ENCODE measurements at places on chromosomes 1 and 21.

GRCh38 chr1:21139601-21140000, 37.1 kb downstream of the EIF4G3 start:
- no peak for DNase-seq

DNA sequence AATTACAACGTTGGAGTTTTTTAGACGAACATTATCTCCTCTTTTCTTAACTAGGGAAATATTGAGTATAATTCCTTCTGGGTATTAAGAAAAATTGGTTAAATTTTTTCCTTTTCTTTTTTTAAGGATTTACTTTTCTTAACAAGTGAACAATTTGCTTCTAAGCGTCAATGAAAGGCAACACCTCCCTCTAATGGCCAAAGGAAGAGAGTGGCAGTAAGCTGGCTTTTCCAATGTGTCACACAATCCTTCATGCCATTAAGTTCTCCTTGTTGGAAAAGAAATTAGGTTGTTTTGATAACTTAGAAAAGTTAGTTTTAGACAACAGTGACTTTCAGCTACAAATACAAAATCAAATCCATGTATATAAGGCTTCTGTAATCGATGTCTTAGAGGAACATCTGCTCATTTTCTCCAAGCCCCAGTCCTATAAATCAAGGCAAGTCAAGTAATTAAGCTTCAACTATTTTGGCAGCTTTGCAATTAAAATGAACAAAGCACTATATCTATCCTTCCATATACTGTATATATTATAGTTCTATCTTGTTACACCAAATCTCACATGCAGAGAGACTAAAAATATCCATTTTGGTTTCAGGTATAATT, 62.8 kb downstream of the EDEM3 start:
- peak; percentile 35 for DNase-seq

DNA sequence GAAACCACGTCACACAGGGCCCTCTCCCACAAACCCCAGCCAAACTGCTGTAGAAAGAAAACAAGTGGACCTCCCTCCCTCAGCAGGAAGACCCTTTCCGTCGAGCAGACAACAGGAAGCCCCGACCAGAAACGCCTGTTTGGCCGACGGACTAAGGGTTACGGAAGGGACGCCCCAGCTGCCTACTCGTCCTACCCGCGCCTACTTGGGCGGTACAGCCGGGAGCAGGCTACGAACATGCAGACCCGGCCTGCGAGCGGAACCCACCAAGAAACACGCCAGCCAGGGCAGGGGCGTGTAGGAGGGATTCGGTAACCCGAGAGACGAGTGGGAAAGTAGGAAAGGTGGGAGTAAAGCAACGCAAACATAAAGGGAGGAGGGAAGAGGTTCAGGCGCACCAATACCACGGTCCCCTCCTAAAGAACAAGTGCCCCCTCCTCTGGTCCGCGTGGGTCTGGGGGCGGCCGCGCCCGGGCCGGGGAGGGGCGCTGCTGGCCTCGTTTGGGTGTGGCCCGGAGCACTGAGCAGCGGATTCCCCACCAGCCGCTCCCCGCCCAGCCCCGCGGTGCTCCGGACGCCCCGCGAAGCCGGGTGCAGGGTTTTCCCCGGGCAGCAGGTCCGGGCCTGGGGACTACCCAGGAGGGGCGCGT, 450 bp downstream of the S100A10 start:
- DNase-seq: no peak

DNA sequence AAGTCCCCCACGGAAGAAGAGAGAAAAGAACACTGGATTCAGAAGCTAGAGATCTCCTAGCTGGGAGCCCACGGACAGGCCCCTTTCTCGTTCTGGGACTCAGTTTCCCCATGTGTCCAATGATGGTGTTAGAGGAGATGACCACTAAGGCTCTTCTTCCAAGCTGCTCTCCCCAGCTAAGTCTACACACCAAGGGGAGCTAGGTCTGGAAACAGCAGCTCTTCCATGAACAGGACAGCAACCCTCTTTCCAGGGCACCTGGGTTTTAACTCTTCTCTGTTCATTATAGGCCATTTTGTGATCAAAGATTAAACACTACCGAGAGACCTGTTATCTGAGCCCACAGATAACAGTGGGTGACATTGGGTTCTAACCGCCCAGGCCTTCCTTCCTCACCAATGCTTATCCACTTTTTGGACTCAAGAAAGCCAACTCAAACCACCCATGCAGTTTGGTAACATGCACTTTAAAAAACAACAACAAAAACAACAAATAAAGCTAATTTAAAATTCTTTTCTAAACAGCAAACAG, 85.9 kb downstream of the MRPL37 start:
- DNase-seq: no peak

- peak; percentile 62 for DNase-seq
Measured at GRCh38 chr1:94068999-94069918, 51.7 kb downstream of the ABCA4 start.

GRCh38 chr1:65179148-65179547, 31.1 kb downstream of the AK4 start:
- no peak for DNase-seq

GRCh38 chr1:1434824-1435105, 725 bp upstream of the VWA1 start:
- no peak for DNase-seq

DNA sequence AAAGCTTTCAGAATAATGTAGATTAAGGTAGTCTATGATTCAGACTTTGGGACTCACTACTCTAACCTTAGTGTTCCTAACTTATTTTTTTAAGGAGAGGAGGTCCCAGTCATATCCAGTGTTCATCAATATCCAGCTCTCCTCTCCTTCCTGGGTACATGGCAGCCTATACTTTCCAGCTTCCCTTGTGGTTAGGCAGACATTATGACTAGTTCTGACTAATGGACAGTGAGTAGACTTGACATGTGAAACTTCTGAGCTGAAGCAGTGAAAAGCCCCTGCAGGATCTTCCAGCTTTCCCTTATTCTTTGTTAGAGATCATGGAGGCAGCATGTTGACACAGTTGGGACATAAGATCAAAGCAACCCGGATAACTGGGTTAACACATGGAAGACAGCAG, 144.2 kb downstream of the PTPRU start:
- DNase-seq: no peak

DNA sequence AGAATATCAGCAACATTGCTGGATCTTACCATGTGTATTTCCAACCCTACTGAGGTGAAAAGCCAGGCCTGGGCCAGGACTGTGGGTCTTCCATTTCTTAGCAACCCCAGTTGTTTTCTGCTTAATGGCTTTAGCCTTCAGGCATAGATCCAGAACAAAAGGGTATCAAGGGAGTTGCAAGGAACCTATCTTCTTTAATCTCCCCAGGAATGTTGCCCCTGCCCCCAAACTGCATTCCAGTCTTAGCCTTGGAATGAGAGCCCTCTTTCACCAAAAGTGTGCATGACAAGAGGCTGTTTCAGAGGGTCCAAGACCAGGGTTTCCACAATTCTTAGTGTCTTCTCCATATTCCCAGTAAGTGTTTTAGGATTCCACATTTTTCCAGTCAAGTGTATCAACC, 87.9 kb upstream of the SOX13 start:
- DNase-seq: no peak

DNA sequence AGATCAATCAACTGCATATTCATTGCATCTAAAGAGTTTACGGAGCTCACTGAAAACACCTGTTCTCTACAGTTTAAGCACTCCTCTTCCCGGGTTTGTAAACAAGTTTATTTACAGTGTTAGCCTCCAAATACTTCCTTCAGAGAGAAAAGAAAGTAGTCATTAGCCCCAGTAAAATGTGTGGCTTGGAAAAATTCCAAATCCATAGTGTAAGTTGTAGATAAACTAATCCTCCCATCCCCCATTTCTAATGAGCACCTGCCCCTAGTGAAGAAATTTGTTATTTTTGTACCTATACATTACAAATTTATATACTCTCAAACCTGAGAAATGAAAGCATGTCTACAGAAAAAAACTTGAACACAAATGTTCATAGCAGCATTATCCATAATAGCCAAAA, 21.9 kb downstream of the PUM1 start:
- DNase-seq: no peak

DNA sequence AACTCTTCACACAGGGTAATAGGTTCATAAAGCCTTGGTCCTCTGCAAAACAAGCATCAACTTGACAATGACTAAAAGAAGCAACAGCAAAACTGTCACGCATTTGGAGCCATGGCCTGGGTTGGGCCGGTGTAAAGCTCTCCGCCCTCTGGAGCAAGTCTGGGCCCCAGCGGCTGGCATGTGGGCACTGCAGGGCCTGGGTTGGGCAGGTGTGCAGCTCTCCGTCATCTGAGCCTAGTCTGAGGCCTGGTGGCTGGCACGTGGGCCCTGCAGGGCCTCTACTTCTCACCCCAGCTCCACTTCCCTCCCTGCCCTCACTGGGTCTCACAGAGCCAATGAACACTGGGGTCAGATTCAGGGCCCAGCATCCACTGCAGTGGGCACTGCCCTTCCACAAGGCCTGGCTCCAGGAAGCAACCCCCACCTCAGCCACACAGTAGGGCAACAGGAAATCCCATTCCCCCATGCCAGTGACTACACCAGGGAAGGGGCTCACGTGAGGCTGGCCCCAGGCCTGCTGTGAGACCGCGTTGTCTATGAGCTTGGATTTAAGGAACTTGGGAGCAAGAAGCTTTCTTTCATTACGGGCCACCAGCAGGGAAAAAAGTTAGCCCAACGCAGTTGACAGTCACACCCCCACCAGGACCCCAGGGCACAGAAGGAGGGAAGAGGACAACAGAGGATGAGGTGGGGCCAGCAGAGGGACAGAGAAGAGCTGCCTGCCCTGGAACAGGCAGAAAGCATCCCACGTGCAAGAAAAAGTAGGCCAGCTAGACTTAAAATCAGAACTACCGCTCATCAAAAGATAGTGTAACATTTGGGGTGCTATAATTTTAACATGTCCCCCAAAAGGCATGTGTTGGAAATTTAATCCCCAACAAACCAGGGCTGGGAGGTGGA, 52.7 kb downstream of the NPHP4 start:
- DNase-seq: no peak
